ENCODE measurements at places on chromosomes 4 and X.

GRCh38 chr4:177119021-177119471 lies 190.6 kb upstream of the NEIL3 start:
- DNase-seq: no peak

GRCh38 chr4:187176261-187176910 lies 452.7 kb upstream of the FAT1 start:
- DNase-seq: no peak

- DNase-seq: no peak
These were observed 25.5 kb upstream of the MORC4 start for GRCh38 chrX:107025545-107025944.

- DNase-seq: no peak
These were observed 214.7 kb downstream of the QDPR start for GRCh38 chr4:17296921-17297890.

GRCh38 chr4:116400480-116400879 lies 684.9 kb downstream of the TRAM1L1 start:
- DNase-seq: no peak

GRCh38 chrX:11970578-11971359 lies 167.5 kb upstream of the FRMPD4 start:
- DNase-seq: no peak

GRCh38 chrX:79366556-79366872 lies 620 bp downstream of the ITM2A start:
- DNase-seq: no peak

GRCh38 chrX:10077425-10078188 lies 79.2 kb upstream of the CLCN4 start:
- DNase-seq: no peak

GRCh38 chrX:457292-457679 lies 70.6 kb upstream of the PPP2R3B start:
- DNase-seq: no peak

- DNase-seq: no peak
These were observed 160.6 kb upstream of the RPS6KA3 start for GRCh38 chrX:20427173-20427770.

Measured in effector CD8-positive, alpha-beta T cell (primary cell).